Esophagus muscularis mucosa (tissue), 4 donors: ENCODE measurements at places on chromosomes 12 and 14. TPM values are rescaled to one million over a fixed set of nuclear protein-coding genes. Genes with fewer than 3 reads are reported as not detected.

The CLEC2B gene
- total RNA-seq = 11.3 TPM

The RPGRIP1 gene
- total RNA-seq = not detected

The AGAP2 gene
- 11.2 TPM for total RNA-seq

DNA sequence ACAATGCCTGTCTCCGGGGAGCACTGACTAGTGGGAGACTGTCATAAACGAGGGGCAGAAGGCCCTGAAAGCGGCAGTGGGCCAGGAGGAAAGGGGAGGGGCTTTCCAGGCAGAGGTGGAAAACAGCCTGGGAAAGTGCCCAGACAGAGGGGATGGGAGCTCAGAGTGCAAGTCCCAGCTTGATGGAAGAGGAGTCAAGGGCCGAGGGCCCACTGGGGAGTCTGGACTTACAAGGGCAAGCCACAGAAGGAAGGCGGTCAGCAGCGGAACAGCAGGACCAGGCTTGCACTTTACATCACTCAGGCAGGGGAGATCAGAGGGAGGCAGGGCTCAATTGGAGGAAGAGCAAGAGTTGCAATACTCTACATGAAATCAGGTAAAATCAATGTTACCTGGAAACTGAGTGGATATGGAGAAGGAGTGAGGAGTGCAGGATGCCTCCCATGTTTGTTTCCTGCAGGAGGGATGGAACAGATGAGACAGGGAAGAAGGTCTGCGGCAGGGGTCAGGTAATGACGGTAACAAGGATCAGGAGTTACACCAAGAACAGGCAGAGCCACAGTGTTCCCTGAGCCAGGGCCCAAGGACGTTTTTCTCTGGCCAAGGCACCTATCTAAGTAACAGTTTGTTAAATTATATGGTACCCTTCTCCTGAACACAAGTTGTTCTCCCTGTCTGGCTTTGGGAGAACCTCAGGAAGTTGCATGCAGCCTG is 23.8 kb downstream of the PXN start:
- DNase-seq = no peak

DNA sequence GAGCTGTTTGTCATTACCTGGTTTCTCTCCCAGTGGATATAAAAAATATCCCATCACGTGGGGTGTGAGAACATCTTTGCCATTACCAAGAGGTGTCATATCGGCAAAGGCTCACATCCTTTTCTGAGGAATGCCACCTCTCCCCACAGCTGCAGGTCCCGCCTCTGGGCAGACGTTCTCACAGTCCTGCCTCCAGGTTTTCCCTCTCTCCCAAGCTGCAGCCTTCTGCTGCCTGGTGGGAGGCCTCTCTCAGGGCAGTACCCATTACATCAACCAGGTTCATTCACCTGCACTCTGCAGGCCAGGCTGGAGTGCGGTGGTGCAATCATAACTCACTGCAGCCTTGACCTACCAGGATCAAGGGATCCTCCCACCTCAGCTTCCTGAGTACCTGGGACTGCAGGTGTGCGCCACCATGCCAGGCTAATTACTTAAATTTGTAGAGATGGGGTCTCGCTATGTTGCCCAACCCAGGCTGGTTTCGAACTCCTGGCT is 15.0 kb upstream of the TMEM119 start:
- no peak for DNase-seq

GRCh38 chr12:129190827-129191226 is 337.5 kb downstream of the GLT1D1 start:
- no peak for DNase-seq

DNA sequence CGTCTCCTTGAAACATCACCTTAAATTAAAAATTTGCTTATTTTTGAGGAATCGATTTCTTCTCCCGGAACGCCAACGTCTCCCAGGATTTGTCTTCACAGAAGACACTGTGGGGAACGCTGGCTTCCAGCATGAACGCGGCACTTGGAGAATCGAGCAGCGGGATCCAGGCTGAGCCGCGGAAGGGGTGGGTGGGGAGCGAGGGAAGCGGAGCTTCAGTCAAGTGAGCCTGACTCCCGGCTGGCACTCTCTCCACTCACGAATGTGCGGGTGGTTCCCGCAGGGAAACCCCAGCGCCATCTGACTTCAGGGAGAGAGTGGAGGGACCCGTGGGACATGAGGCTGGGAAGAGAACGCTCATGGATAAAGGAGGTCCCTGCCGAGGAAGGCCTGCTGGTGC is 506.0 kb upstream of the TMEM132C start:
- DNase-seq = no peak

DNA sequence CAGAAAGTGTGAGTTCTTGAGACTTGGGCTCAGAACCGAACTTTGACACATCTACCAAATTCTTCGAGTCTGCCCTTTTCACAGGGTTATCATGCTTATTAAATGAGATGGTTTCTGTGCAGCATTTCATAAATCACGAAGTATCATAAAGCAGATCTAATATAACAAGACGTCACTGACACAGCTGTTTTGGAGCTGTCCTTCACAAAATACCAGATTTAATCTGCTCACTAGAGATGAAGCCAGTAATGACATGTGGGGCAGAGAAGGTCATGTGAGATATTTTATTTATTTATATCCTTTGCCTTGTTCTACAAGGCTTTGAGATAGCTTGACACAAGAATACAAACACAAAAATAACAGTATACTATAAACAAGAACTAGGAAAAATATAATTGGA is 127.0 kb downstream of the RPAP3 start:
- DNase-seq = no peak

DNA sequence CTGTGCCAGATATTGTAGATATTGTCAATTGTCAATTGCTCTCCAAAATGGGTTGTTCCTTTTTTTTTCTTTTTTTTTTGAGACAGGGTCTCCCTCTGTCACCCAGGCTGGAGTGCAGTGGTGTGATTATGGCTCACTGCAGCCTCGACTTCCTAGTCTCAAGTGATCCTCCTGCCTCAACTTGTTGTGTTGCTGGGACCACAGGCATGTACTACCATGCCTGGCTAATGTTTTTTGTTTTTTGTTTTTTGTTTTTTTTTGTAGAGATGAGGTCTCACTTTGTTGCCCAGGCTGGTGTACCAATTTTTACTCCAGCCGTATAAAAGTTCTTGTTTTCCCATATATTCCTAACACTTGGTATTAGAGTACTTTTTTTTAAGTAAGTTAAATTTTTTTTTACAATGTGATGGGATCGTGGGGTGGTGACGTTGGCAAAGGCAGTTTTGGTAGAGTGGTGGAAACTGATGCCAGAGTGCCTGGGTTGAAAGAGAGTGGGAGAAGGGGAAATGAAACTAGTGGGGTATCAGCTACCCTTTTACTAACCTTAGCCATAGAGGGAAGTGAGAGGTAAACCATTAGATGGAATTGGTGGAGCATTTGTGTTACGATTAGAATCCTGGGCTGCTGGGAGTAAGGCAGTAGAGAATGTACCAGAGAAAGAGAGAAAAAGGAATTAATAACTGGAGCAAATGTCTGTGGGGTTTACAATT is 33.0 kb upstream of the CFAP54 start:
- no peak for DNase-seq

DNA sequence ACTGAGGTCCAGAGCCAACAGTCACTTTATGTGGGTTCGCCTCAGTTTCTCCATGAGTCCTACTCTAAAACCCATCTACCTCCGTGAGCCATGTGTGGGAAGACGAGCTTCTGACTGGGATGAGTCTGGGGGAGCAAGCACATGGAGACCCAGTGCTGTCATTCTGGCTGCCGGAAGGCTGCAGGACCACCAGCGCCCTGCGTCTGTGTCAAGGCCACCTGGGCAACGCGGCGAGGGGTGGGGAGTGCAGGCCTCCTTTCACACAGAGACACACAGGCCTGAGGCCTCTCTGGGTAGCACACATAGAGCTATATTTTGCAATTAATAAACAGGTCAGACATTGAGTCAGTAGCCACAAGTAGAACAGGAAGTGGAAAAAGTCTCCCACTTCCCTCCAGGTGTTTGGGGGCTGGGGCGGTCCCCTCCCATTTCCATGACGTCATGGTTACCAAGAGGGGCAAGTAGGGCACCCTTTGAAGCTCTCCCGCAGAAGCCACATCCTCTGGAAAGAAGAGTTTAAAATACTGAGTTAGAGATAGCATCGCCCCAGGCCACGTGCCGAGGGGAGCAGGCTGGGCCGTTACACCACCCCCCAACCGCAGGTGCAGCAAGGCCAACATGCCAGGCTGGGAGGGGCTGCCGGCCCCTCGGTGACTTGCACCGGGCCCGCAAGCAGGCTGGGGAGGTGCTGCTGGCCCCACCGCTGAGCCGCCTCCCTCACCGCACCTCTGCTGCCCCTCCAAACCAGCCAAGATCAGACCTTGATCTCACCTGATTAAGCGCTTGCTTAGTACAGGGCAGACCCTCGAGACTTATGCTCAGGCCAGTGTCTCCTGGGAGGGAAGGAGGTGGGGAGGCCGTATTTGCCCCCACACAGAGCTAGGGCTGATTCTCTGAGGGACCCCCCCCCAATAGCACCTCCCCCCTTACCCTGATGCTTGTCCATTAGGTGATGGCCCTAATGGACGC is 32.7 kb downstream of the DAD1 start:
- no peak for DNase-seq
